Spinal cord (tissue), 10 donors: ENCODE measurements at places on chromosomes 7 and 10. TPM values are rescaled to one million over a fixed set of nuclear protein-coding genes. Genes with fewer than 3 reads are reported as not detected.

GRCh38 chr10:932589-932988 lies 1.1 kb upstream of the LARP4B start:
- no peak for DNase-seq

DNA sequence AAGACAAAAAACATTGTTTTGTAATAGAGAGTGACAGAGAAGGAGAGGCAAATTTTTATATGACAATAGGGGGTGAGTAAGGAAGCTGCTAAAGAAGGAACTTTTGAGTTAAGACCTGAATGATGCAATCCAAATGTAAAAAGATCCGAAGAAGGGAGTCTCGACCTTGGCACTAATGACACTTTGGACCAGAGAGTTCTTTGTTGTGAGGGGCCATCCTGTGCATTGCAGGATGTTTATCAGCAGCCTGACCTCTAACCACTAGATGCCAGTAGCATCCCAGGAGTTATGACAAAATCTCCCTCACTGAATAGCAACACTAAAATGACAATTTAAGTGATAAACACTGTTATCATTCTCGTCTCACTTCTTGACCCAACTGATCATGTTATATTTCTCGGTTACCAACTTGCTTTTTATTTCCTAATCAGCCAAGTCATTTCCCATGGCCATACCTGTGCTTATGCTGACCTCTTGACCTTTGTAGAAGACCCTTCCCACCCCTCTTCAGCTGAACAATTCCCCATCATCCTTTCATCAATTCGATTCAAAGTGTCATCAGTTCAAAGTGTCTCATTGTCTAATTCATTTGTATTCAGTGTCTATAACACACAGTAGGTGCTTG lies 30.0 kb downstream of the DGKI start:
- no peak for DNase-seq

DNA sequence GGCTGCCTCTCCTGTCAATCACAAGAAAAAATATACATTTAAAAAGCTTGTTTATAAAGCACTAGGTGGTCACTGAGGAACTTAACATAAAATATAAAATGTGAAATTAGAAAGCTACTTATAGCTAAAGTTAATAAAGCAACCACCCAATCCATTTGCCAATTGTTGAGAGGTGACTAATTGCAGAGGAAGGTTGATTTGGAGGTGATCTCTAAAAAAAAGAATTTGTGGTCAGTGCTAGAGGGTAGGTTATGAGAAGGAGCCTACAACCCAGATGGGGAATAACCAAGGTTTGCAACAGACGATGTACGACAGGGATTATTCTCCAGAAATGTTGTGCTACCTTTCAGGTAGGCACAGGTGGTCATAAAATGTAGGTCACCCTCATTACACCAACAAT lies 444.2 kb upstream of the C7orf33 start:
- DNase-seq = no peak

GRCh38 chr7:158611541-158611940 lies 23.9 kb upstream of the PTPRN2 start:
- no peak for DNase-seq

DNA sequence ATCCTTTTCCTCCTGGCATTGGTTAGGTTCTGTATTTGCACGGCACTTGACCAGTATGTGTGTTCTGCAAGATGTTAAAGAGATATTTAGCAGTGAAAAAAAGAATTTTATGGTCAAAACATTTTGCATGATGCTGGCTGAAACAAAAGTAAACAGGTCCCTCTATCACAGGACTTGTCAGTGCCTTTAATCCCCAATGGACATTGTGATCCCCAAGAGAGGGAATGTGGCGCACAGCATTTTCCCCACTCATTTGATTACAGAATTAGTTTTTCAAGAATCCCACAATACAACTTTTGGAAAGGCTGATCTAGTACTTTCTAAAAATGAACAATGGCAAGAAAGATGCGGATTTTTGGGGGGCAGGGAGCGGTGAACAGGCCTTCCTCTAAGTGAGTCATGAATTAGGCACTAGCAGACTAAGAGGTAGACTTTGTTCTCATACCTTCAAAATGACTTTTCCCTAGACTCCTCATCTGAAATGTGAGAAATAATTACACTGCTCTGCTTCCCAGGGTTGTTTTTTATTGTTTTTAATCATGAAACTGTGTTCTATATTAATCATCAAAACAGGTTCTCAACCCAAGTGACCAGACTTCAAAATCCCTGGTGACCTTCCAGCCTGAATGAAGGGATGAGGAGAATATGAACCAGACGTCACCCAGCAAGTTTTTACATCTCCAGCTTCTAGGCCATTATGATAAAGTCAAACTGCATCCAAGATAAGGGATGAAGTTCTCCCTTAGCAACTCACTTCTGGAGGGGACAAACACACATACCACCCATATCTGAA lies 8.6 kb downstream of the FBXW4 start:
- no peak for DNase-seq

- no peak for DNase-seq
Observed at GRCh38 chr7:30572212-30572841, 22.4 kb upstream of the GARS1 start.

CALML3 gene
- not detected for total RNA-seq

GRCh38 chr7:155581107-155581830 lies 34.9 kb upstream of the CNPY1 start:
- no peak for DNase-seq

DNA sequence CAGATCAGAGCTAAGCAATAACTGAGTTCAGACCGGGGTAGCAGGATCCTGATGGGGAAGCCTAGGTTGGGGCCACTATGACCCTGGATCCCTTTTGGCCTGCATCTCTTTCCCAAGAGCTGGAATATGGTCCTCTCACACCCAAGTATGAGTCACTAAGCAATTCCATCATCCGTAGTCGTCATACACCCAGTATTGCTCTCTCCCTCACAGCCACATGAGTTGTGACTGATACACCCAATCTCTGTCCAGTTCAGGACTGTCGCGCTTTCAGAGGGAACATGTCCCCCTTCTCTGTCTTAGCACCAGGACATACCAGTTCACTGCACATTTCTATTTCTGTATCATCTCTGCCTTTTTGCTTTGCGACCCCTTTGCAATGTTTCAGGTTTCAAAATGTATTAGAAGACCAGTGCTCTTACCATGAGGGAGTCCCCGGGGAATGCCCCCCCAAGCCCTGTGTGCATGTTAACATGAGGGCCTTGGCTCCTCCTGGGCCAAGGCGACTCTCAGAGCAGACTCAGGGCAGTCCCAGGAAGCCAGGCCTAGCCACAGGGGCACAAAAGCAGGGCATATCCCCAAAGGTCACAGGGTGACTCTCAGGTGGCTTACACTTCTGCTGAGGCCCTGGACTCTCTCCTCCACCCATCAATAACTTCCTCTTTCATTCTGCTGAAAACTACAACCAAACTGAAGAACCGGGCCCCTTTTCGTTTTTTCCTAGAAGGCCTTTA lies 75.3 kb upstream of the SAMD8 start:
- no peak for DNase-seq

DNA sequence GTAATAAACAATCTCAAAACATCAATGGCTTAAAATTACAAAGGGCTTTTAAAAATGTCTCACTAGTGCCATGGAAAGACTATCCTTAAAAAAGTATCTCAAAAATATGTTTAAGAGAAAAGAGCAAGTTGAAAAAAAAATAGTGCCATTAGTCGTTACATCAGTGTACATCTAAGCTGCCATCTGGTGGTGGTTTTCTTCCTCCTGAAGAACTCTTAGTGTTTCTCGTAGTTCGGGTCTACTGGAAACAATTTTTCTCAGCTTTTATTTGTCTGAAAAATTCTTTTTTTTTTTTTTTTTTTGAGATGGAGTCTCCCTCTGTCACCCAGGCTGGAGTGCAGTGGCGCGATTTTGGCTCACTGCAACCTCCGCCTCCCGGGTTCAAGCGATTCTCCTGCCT lies 5.9 kb upstream of the GARIN1A start:
- DNase-seq = no peak

DNA sequence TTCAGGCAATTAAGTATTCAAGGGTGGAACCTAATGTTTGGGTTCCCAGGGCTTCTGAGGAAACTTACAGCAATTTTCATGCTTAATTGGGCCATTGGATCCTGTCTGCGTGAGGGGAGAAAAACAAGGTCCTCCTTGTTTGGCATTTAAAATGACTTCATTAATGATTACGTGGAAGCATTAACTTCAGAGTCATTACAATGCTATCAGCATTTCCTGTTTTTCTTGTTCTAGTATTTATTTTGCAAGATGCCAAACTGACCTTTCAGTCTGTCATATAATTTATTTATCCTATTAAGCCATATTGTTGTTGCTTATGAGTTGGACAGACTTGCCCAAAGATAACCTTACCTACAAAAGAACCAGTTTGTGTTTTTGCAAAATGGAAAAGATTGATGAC lies 324.1 kb upstream of the LRRN3 start:
- DNase-seq = peak; percentile 57

- DNase-seq = no peak
Observed at GRCh38 chr7:47738563-47739166, 156.8 kb upstream of the TNS3 start.

DNA sequence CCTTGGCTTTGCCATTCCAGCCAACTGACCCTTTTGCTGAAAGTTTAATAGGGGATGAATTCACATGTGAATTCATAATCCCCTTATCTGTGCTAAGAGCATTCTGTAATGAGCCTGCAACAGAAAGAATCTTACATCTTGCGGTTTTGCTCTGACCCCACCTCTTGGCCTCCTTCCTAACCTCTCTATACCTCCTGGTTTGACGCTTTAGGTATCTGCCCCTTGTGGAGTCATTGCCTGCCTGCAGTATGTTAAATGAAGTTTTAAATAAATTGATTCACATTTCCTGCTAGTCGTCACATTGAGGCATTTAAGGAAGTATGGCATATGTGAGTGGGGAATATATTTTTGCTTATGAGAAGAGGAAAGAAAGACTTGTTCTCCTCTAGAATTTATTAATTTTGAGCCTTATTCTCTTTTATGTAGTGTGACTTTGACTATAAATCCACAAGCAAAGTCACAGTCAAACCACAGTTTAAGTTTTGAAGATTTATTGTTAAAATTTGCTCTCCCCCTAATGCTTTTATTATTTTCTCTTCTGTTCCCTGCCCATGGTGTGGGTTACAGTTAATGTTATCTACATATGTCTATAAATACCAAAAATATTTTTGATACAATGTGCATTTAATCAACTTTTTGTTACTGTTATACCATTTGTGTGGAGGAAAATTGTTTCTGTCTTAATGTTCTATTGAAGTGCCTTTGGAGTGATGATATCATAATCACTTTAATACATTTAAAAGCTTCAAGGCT lies 60.9 kb downstream of the LRMDA start:
- no peak for DNase-seq

DNA sequence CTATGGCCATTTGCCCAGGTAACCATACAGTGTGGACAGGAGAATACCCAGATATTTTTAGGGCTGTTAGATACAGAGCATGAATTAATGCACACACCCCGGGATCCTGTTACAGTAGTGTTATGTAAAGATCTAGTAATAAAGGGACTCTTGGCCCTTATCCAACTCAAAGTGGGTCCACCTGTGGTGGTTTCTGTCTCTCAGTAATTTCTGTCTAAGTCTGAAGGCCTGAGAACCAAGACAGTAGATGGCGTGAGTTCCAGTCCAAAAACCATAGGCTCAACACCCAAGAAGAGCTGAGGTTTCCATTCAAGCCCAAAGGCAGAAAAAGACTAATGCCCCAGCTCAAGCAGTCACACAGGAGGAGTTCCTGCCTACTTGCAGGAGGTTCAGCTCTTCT lies 277.7 kb downstream of the ZEB1 start:
- no peak for DNase-seq

DNA sequence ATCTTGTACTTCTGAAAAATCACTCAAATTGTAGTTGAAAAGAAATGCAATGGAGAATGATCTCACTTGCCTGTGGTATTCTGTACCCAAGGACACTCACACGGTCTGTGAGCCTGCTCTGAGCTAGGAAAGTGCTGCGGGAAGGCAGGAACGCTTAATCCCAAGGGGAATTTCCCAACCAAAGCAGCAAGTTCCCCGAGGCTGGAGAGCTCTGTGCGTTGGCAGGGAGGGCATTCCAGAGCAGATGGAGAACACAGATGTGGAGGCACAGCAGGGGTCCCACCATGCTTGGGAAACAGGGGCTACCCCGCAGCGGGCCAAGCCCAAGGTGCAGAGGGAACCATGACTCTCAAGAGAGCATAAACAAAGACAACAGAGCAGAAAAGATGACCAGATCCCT lies 13.6 kb downstream of the SVIL start:
- DNase-seq = no peak

GRCh38 chr7:290554-291372 lies 793 bp downstream of the FOXL3 start:
- DNase-seq = no peak

- DNase-seq = no peak
Observed at GRCh38 chr7:68963552-68963951, 634.7 kb upstream of the AUTS2 start.

CPA2 gene
- 0.39 TPM for total RNA-seq

GRCh38 chr7:151453326-151453791 lies 13.4 kb upstream of the CRYGN start:
- DNase-seq = no peak

GRCh38 chr7:69920797-69921196 lies 322.5 kb downstream of the AUTS2 start:
- no peak for DNase-seq

- DNase-seq = no peak
Observed at GRCh38 chr7:37174460-37174859, 274.2 kb downstream of the ELMO1 start.

DNA sequence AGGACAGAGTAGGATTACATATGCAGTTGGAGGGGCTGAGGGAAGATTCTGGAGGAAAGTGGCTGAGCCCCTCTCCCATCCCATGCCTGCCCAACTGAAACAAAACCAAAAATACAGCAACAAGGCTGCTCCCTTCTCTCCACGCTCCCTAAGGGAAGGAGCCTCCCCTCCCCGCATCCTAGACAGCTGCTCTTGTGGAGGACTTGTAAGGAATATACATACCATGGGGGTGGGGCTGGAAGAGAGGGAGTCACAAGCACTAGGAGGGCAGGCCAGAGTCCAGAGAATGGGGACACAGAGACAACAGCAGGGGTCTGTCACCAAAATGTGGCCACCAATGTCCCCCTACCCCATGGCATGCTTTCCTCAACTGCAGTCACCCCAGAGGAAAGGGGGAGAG lies 13.2 kb downstream of the LDB1 start:
- DNase-seq = no peak

GRCh38 chr7:106050002-106050745 lies 61.9 kb downstream of the SYPL1 start:
- DNase-seq = no peak

GRCh38 chr10:47451273-47451997 lies 32.5 kb downstream of the ANXA8 start:
- no peak for DNase-seq

- no peak for DNase-seq
Observed at GRCh38 chr7:87151729-87152111, 533 bp upstream of the DMTF1 start.

FAM25C gene
- total RNA-seq = not detected
